ENCODE measurements at places on chromosomes 6 and 20. TPM values are rescaled to one million over a fixed set of nuclear protein-coding genes. Genes with fewer than 3 reads are reported as not detected.

Gene ZBTB46
- 8.2 TPM for total RNA-seq

- ATAC-seq: no peak
These were observed 471.3 kb downstream of the DHX35 start for GRCh38 chr20:39433466-39433865.

DNA sequence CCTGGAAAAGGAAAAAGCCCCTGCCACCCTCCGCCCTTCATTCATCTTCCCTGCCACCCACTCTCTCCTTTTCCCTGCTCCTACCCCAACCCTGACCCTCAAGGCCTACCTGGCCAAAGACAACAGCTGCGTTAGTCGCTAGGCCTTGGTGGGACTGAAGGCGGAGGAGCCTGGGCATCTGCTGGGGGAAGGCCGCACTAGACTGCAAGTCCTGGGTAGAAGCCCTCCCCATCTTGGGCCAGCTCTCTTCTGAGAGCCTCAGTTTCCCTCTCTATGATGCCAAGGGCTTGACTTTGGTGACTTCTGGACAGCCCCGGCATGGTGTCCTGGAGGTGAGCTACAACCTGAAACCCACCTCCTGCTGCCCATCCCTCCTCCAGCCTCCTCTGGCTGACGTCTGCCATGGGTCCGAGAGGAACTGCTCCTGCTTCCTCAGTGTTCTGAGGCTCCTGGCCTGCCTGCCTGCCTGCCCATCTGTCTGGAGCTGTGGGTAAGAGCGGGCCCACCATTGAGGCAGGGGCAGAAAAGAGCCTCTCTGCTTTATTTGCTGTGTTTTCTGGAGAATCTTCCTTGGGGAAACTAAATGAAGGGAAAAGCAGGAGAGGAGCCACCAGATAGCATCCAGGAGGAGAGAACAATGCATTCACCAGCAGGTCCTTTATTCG lies 7.5 kb upstream of the FOXC1 start:
- ATAC-seq: no peak

- ATAC-seq: no peak
These were observed 10.5 kb downstream of the ZC3H12D start for GRCh38 chr6:149474108-149474935.

- no peak for ATAC-seq
These were observed 511 bp downstream of the VARS1 start for GRCh38 chr6:31794866-31795615.

DNA sequence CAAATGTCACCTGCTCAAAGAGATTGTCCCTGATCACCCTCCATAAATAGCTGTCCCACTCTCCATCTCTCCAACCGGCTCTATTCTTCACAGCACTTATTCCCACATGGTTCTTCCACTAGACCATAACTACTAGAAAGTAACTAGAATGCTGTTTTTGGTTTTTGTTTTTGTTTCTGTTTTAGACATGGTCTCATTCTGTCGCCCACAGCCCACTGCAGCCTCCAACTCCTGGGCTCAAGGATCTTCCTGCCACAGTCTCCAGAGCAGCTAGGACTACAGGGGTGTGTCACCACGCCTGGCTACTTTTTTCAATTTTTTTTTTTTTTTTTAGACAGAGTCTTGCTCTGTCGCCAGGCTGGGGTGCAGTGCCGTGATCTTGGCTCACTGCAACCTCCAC lies 12.2 kb downstream of the MMP24 start:
- no peak for ATAC-seq

GRCh38 chr6:142872376-142872775 lies 72.6 kb downstream of the HIVEP2 start:
- no peak for ATAC-seq

GRCh38 chr20:59020938-59021551 lies 1.8 kb downstream of the TUBB1 start:
- ATAC-seq: no peak

- no peak for ATAC-seq
These were observed 2.3 kb downstream of the SERPINB1 start for GRCh38 chr6:2839195-2839981.

DNA sequence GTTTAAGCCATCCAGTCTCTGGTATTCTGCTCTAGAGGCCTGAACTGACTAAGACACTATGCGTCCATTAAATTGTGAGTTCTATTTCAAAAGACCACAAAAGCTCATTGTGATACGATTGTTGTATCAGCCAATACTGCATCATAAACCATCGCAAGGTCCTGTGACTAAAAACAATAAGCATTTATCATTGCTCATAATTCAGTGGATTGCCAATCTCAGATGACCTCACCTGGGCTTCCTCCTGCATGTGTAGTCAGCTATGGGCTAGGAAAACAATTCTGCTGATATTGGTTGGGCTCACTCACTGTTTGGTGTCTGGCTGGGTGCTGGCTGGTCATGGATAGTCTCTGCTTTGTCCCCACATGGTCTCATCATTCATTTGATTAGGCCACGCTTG lies 592.7 kb upstream of the BTBD3 start:
- no peak for ATAC-seq

- no peak for ATAC-seq
These were observed 2.9 kb upstream of the HLA-DOB start for GRCh38 chr6:32819729-32820128.

- ATAC-seq: no peak
These were observed 30.9 kb upstream of the XRN2 start for GRCh38 chr20:21272279-21272678.

DNA sequence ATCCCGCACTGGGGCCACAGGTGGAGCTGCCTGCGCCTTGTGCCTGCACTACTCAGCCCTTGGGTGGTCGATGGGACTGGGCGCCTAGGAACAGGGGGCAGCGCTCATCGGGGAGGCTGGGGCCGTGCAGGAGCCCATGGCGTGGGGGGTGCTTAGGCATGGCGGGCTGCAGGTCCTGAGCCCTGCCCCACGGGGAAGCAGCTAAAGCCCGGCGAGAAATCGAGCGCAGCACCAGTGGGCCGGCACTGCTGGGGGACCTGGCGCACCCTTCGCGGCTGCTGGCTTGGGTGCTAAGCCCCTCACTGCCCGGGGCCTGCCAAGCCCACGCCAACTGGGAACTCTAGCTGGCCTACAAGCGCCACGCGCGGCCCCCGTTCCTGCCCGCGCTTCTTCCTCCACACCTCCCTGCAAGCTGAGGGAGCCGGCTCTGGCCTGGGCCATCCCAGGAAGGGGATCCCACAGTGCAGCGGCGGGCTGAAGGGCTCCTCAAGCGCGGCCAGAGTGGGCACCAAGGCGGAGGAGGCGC lies 5.8 kb downstream of the HIVEP1 start:
- no peak for ATAC-seq

Data from gastroesophageal sphincter (tissue), 4 donors.